Mucosa of gallbladder (tissue), 1 donor: ENCODE measurements at places on chromosomes 5 and 9. TPM values are rescaled to one million over a fixed set of nuclear protein-coding genes. Genes with fewer than 3 reads are reported as not detected.

GRCh38 chr9:136339173-136339957 is 12.0 kb downstream of the GPSM1 start:
- DNase-seq: peak; percentile 56

- DNase-seq: no peak
Measured at GRCh38 chr5:9174446-9174845, 371.4 kb downstream of the SEMA5A start.

GRCh38 chr5:116646611-116647289 is 72.1 kb upstream of the SEMA6A start:
- DNase-seq: peak; percentile 26

DNA sequence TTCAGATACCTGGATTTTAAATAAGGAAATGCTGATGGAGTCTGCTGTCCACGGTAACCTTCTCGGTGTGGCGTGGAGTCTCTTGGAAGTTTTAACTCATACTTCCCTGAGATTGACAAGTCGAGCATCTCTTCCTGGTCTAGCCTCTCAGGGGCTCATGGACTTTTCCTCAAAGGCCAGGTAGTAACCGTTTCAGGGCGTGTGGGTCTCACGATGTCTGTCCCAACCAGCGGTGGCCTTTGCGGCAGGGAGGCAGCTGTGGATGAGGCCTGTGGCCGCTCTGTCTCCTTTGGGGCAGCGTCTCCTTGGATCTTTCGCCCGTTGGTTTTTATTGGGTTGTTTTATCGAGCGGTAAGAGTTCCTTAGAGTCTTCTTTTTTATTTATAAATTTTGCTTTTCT is 32.8 kb downstream of the CEP72 start:
- DNase-seq: no peak

DNA sequence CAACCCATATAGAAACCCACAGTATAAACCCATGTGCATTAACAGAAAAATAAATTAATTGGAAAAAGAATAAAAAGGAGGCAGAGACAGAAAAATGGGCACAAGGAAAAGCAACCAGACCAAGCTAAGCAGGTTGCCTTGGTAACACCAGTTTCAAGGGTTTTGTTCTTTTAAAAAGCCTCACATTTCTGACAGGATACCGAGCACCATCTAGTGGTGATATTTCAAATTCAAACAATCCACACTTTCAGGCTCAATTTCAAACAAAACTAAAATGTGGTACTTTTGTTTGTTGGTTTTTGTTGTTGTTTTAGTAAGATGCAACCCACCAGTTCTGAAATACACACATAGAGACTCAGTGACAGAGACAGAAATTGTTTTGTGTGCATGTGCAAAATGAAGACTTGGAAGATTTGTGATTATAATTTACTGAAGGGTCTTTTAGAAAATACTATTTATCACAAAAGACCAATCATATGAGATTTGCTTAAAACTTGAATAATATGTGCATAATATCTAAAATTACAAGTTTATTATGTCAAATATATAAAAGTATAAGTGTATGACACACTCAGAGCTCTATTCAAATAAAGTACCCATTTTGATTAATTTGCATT is 318.2 kb downstream of the SLCO4C1 start:
- DNase-seq: no peak

- no peak for DNase-seq
Measured at GRCh38 chr5:1380910-1381309, 36.0 kb upstream of the CLPTM1L start.

- DNase-seq: no peak
Measured at GRCh38 chr9:124212381-124213050, 45.2 kb upstream of the NEK6 start.

DNA sequence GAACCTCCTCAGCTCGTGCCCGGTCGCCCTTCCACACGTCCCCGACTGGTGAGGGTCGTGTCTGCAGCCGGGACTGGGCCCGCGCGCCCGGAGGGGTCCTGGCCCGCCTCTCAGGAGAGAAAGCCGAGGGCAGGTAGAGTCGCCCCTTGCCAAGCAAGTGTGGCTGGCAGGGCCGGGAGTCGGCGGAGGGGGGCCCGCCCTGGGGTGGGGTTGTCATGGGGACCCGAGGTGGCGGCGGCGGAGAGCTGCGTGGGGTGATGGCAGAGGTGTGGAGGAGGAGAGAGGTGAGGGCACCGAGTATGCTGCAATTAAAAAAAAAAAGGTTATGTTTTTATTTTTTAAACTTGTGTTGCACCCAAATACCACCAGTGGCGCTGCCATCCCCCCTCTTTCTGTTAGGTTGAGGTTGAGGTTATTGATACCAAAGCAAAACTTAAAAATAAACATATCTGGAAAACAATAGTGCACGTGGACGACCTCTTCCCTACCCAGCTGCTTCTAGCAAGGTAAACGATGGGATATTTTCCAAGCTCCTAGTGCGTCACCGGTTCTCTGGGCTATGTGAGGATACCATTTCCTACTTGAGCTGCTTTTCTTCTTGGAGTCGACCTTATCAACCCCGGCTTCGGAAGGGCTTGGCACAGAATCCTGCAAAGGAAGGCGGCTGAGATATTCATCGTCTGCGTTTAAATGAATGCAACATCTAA is 660 bp downstream of the SCAMP1 start:
- DNase-seq: peak; percentile 46

DNA sequence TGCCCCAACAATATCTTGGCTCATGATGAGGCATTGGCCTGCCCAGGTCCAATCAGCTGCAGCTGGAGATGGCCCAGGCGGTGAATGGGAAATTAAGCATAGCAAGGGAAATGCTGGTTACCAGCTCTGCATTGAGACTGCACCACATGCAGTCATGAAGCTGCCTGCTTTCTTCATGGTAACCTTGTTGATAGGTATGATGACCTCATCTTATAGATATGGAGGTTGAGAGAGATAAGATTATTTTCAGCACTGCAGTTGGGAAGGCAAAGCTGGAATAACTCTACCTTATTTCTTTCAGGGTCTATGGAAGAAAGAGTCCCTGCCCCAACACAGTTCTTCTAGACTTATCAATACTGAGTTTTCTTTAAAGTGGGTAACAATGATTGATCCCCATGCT is 180.1 kb downstream of the ICE1 start:
- DNase-seq: no peak

The TAF1L gene
- 0.03 TPM for total RNA-seq
